ENCODE measurements at places on chromosomes 6 and 20. TPM values are rescaled to one million over a fixed set of nuclear protein-coding genes. Genes with fewer than 3 reads are reported as not detected.

GRCh38 chr6:38638941-38639497 lies 710 bp downstream of the BTBD9 start:
- H3K27ac ChIP-seq = peak overlapping the region; percentile 85
- H3K27me3 ChIP-seq = no peaks in the 10 kb centered on the region
- H3K4me1 ChIP-seq = peaks cover 49% of the 10 kb centered on the region

EEF1E1 gene
- total RNA-seq = 37.8 TPM

DNA sequence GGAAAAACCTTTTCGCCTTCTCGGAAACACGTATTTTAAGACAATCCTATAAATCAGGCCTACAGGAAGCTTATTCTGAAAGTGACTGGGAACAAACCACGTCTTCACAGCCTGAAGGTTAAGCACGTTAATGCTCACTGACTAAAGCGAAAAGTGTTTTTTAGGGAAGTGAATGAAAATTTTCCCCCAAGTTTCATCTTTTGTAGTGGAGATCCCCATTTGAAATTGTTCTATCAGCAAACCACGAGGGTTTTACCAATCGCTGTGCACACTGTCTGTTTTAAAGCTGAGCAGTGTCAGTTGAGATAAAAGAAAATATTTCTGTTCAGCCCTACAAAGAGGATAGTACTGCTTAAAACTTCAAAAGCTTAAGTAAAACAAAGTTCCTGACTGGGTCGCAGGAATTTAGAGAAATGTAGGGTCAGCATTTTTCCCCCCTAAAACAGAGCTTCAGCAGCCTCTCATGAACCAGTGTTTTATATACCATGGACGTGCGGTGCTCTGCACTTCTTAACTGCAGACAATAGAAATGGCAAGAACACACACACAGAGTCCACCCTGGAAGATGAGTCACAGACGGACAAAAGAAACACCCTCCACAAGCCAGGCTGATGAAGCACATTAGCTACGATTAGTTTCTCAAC lies 34.9 kb downstream of the SLC22A23 start:
- peaks cover 13% of the 10 kb centered on the region for H3K27me3 ChIP-seq
- H3K36me3 ChIP-seq = no peaks in the 10 kb centered on the region
- H3K4me1 ChIP-seq = no peaks in the 10 kb centered on the region
- H3K4me3 ChIP-seq = no peak overlapping the region
- no peak for DNase-seq
- no peak overlapping the region for H3K27ac ChIP-seq

DNA sequence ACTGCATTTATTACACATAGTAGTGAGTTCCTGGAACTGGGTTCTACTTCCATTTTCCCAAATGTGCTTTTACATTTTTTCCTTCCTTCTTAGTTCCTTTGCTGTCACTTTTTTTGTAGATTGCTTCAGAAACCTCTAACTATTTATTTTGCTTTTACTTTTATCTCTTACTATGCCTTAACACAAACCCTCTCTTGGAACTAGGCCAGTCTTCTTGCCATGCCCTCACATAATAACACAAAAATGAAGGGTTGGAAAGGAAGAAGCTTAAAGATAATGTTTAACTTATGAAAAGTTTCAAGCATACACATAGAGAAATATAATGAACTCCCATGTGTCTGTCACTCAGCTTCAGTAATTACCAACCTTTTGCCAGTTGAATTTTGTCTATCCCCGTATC lies 27.1 kb downstream of the TOP1 start:
- peaks cover 60% of the 10 kb centered on the region for H3K4me1 ChIP-seq
- H3K27ac ChIP-seq = no peak overlapping the region
- peaks cover 34% of the 10 kb centered on the region for H3K36me3 ChIP-seq
- DNase-seq = no peak
- H3K27me3 ChIP-seq = no peaks in the 10 kb centered on the region

DNA sequence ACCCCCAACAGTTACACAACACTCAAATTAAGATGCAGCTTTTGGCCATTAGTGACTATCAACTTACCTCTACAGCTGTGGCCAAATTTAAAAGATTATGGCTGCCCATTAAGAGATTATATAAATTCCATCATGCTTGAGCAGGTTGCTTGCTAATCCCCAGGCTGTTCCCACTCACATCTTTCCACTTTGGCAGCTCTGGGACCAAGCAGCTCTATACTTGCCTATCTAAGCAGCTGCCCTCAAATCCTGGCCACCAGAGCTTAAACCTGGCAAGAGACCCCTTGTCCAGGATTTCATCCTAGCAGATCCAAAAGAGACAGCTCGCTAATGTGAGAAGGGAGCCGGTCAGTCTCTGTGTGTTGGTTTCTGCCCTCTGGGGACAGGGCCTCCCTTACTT lies 127.9 kb downstream of the SLC23A2 start:
- H3K27me3 ChIP-seq = no peaks in the 10 kb centered on the region
- no peak overlapping the region for H3K4me3 ChIP-seq
- peaks cover 16% of the 10 kb centered on the region for H3K36me3 ChIP-seq
- no peak for DNase-seq

NT5E gene
- total RNA-seq = 7.2 TPM

DNA sequence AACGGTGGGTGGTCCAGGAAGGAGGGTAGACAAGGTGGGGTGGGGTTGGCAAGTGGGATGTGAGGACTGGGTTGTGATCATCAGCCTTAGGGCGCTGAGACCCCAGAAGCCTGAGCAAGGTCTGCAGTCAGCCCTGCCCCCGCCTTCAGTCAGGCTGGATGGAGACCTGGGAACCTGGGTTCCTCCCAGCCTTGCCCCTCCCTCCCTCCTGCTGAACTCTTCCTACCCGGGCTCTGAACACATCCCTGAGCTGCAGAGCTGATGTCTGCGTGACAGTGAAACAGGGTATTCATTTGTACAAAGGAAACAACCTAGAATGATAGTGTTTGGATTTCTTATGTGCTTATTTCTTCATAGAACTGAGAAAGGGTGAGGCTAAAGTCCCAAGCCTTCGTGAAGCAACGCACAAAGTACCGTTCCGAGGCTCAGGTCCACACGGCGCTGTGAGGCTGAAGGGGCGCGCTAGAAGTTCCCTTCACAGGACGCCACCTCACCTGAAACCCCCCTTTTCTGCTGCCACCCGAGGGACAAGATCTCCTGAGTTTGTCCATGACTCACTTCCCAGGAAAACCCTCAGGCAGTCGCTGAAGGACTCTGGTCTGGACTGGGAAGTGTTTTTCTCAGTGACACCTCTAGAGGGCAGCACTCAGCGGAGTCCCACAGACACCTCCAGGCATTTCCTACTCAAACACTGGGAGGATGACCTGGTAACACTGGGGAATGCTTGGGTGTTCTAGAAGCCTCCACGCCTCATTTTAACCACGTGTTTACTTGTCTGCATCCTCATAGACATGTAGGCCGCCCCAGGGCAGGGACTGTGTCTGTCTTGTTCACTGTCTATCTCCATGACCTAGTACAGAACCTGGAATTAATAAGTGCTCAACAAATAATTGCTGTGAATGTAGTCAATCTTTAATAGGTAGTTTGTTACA lies 1.2 kb downstream of the GSTA5 start:
- no peak overlapping the region for H3K27ac ChIP-seq
- H3K4me3 ChIP-seq = no peak overlapping the region
- DNase-seq = peak; percentile 59
- no peaks in the 10 kb centered on the region for H3K4me1 ChIP-seq

GRCh38 chr6:44651604-44652003 lies 264.1 kb downstream of the CDC5L start:
- no peak overlapping the region for H3K4me3 ChIP-seq
- peaks cover 16% of the 10 kb centered on the region for H3K4me1 ChIP-seq
- no peak for DNase-seq

- H3K36me3 ChIP-seq = peaks cover 18% of the 10 kb centered on the region
- H3K4me1 ChIP-seq = peaks cover 6% of the 10 kb centered on the region
- H3K27me3 ChIP-seq = no peaks in the 10 kb centered on the region
- no peak for DNase-seq
- H3K4me3 ChIP-seq = no peak overlapping the region
These were observed 12.3 kb downstream of the RSPH3 start for GRCh38 chr6:158987657-158988056.

- no peak for DNase-seq
- no peak overlapping the region for H3K27ac ChIP-seq
- no peak overlapping the region for H3K4me3 ChIP-seq
- H3K36me3 ChIP-seq = no peaks in the 10 kb centered on the region
- no peaks in the 10 kb centered on the region for H3K4me1 ChIP-seq
These were observed 56.8 kb downstream of the KHDRBS2 start for GRCh38 chr6:62229231-62229630.

- H3K27ac ChIP-seq = no peak overlapping the region
- H3K36me3 ChIP-seq = no peaks in the 10 kb centered on the region
- no peaks in the 10 kb centered on the region for H3K4me1 ChIP-seq
- H3K27me3 ChIP-seq = peaks cover 4% of the 10 kb centered on the region
These were observed 337.1 kb upstream of the MAN1A1 start for GRCh38 chr6:119686644-119687043.

All from activated CD4-positive, alpha-beta T cell treated with anti-CD3 and anti-CD28 coated beads, Interleukin-2, amount 10 ng/mL, durations not matched to agents 7 days and 5 days (primary cell).